ENCODE measurements at places on chromosomes 5 and 9.

GRCh38 chr9:82560457-82560904 lies 502.5 kb downstream of the RASEF start:
- no peak for DNase-seq

DNA sequence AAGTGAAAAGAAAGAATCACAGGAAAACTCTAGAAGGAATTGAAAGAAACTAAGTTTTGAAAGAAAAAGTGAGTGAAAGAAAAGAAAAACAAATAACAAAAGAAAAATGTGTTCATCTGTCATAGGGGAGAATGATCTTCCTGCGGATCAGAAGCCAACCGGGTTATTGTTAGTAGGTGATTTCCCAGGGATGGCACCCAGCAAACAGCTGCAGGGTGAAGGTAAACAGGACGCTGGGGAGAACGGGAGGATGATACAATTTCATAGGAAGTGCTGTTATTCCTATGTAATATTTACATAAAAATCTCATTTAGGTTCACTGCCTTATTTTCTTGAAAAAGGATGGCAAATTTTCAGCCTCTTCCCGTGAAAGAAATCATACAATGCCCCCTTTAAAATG lies 72.4 kb upstream of the LHFPL2 start:
- DNase-seq = no peak

DNA sequence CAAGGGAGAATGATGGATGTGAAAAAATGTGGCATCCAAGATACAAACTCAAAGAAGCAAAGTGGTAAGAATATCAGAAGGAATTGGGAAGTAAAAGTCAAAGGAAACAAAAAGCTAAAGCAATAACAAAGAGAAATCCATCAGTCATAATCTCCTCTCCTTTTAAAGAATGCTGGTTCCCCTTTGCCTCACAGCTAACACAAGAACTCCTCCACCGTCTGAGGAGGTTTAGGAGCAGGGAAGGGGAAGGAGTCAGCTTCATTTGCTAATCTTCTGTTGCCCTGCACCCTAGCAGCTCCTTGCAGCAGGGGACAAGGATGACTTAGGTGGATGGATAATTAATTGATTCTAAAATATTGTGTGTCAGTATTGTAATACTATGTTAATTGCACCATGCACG lies 16.4 kb downstream of the CD274 start:
- no peak for DNase-seq

DNA sequence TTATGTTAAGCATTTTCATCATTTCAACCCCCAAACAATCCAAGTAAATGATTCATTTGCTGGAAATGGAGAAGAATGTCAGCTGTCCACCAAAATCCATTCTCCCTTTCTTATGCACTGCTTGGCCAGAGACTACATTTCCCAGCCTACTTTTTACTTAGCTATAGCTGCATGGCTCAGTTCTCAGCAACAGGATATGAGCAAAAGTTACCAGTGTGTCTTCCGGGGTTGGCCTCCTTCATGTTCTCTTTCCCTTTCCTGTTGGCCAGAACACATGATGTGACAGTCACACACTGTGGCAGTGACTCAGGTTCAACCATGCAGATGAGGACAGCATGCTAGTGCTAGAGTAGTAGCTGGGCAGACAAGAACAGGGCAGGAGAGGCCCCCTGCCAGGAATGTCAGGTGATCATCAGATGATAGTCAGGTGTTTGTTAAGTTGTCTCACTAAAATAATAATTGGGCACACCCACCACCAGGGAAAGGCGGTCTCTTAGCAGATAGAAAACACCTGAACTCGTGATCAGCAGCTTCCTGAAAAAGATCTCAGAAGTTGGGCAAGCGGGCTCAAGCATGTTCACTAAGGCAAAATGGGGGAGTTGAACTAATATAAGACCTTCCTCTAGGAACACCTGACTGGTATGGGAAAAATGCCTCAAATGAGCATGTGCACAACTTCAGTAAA lies 12.2 kb downstream of the GPR150 start:
- no peak for DNase-seq

GRCh38 chr5:130061746-130062145 lies 157.5 kb downstream of the CHSY3 start:
- no peak for DNase-seq

DNA sequence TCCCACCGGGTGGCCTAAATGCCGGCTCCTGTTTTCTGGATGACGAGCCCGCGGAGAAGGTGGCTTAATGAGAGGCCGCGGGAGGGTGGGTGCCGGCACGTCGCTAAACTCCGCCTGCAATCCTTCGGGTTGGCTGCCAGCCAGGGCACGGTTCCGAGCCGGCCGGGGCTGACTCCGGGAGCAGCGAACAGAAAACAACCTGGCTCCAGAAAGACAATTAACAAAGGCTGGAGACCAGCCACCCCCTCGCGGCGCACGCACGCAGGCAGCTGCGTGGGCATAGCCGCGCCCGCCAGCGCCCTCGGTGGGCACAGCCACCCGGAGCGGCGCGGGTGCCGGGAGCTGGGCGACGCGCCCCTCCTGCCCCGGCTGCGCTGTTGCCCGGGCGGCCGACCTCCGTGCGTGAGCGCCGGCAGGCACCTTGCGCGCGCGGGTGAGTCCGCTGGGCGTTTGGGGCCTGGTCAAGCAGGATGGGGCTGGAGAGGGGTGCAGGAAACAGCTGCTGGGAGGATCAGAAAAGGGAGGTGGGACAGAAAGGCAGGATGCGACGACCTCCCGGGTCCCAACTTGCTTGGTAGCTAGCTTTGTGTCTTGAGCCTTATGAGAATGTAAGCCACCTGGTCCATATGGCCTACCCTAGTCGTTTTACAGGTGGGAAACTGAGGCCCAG lies at the start of gene ARHGEF37:
ARHGEF37 (plus strand) TSS at position 307 of the 670 bp plus-strand sequence. CDS start 16,272 bp downstream, outside the sequence.
- DNase-seq = no peak

- no peak for DNase-seq
These were observed 4.3 kb downstream of the FOXB2 start for GRCh38 chr9:77023726-77024125.

GRCh38 chr9:120820095-120820494 lies 22.6 kb downstream of the PSMD5 start:
- DNase-seq = no peak

DNA sequence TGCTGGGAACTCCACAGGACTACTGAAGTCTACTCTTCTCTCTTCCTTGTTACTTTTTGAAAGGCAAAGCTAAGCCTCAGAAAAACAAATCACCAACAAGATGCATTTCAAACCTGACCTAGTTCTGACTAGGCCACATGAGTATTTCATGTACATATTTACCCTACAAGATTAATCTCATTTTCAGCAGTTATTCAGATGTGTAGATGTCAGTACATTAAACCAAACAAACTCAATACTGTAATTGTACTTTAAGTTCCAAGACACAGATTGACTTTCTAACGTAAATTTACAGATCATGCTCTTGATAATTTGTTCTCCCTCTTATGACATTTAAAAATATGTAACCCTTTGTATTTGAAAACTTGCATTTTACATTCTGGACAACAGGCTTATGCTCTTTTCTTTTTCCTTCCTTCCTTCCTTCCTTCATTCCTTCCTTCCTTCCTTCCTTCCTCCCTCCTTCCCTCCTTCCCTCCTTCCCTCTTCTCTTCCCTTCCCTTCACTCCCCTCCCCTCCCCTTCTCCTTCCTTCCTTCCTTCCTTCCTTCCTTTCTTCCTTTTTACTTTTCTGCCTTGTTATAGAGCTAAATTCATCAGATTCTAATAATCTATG lies 1653.4 kb downstream of the EFNA5 start:
- DNase-seq = no peak

DNA sequence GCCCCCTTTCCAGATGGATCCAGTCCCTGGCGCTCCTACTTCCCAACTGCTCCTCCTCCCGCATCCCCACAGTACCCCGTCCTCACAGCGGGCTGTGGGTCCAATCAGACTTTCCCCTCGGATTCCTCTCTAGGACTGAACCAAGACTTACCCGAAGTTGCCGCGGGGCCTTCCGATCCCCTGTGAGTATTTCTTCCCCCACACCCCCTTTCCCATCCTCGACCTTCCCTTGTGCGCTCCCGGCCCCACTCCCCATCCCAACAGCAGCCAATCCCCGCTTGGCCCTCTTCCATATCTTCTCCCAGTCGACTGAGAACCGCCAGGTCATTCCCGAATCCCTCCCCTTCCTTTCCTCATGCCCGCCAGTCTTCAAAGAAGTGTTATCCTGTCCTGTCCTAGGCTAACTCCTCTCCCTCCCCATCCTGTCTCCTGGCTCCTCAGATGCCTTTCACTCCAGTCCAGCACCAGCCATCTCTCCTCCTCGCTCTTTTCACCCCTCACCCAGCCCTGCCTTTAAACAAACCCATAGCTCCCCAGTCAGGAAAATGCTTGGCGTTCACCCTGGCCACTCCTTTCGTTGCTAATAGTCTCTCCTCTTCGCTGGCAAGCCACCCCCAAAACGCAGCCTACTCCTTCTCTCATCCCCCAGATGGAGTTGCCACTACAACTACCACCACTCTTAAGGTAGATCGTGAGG lies 646 bp downstream of the SWI5 start:
- DNase-seq = no peak

- no peak for DNase-seq
These were observed 102.6 kb downstream of the ARHGAP26 start for GRCh38 chr5:142872795-142873194.

DNA sequence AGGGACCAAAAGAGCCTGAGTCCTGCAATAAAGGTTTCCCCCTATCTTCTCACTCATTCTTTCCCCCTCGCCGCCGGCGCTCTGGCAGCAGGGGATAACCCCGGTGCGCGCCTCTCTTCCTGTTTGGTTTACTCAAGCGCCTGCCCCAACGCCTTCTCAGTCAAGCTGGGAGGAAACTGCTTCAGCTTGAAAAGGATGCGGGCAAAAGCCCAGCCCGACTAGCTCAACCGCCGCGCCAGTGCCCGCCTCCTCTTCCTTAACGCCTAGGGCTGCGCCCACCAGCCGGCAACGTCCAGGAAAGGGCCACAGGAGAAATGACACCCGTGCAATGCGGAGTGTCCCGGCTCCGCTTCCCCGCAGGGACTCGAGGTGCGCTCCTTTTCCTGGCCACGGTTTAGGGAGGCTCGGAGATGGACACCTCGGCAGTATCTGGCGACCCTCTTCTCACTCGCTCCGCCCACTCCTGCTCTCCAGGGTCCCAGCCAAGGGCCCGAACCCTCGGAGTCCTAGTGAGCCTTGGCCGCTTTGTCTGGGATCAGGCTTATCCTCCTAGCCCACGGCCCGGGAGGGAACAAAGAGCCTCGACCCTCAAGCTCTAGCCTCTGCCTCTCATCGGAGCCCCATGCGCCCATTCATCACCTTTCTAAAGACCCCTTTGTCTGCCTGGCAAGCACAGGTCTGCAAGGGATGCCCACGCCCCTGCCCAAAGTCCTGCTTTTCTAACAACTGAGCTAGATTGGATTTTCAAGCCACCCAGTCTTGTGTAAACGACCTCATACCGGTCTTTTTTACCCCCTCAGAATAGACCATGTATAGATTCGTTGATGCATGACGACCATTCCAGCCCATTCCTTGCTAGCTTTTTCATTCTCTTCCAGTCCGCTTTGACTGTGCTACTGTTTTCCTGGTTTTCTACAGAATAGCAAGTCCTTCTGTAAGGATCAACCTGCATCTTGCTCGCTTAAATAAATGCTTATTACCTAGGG lies 2.0 kb downstream of the ST8SIA4 start:
- DNase-seq = peak; percentile 47

DNA sequence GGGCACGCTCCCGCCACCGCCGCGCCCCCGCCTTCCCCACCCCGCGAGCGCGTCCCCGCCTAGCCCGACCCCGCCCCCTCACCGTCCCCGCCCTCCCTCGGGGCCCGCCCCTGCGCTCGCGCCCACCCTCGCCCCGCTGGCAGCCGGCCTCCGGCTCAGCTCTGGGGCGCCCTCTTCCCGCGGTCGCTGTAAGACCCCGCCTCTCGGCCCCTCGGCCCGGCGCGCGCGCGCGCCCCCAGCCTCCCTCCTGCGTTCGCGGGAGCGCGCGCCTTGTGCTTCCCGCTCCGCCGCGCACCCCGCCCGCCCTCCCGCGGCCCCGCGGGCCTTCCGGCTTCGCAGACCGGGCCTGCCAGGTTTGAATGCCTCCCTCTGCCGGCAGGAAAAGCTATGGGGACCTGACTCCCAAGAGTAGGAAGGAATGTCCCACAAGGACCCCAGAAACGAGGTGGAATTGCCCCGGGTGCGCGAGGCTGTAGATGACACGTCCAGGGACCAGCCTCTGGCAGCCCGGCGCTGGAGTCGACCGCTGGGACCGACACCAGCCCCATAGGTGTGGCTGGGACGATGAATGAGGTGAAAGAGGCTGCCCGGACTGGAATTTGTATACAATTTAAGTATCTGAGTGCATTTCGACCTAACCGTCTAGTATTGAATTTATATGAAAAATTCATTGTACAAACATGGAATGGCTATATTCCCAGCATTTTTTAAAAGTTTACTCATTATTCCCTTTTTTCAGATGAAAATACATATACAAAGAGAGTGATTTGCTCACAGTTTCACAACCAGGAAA lies 416 bp upstream of the PTBP3 start:
- peak; percentile 64 for DNase-seq

GRCh38 chr5:84228266-84228665 lies 156.4 kb downstream of the EDIL3 start:
- no peak for DNase-seq

DNA sequence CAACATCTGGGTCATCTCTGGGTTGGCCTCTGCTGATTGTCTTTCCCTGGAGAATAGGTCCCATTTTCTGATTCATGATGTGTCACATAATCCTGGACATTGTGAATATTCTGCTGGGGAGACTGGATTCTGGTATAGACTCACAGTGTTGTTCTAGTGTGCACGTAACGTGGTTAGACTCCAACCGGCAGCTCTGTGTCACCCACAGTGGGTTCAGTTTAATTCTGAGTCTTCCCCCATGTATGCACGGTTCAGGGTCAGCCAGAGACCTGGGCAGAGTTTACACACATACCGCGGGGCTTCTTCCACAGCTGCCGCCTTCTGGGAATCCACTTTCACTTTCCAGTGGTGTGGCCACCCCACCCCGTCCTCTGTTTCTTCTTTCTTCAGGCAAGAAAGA lies 38.0 kb upstream of the LRRC14B start:
- no peak for DNase-seq

GRCh38 chr5:6115852-6116251 lies 262.5 kb downstream of the MED10 start:
- DNase-seq = no peak

DNA sequence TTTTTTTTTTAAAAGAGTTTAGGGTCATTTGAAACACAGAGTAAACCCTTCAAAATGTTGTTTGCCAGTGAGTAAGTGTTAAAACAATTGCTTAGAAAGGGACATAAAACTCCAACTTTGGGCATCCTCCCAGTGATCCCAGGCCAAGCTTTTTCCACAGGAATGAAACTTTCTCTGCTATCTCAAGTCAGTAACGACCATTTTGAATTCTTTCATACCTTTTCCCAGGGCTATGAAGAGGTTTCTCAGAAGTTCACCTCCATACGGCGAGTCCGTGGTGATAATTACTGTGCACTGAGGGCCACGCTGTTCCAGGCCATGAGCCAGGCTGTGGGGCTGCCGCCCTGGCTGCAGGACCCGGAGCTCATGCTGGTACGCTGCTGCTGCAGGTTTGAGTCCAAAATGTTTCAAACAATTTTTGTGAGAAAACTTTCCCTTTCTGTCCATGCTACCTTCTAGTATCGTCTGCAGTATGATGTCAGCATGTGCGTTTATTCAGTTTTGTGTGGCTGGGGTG lies 16.8 kb downstream of the OTULIN start:
- DNase-seq = no peak

GRCh38 chr9:130172858-130173665 lies 858 bp downstream of the NCS1 start:
- DNase-seq = no peak

Data from esophagus squamous epithelium (tissue), 5 donors.